ENCODE measurements at places on chromosomes 6 and 20.

DNA sequence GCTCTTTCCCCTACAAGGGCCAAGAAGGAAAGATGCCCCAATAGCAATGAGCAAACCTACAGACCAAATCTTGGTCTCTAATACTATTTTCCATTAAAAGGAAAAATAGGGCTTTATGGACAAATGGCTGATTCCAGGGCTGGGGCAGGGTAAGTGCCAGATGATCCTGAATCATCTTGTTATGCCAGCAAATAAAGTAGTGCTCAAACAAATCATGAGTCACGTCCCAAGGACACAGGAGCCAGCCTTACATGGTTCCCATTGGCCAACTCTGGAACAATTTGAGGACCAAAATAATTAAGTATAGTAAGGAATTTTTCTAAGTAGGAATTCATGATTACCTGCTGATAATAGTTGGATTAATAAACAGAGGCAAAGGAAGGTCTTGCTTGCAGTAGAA lies 53.2 kb upstream of the NKX2-4 start:
- DNase-seq: no peak

GRCh38 chr6:19873031-19873430 lies 35.9 kb downstream of the ID4 start:
- DNase-seq: no peak

DNA sequence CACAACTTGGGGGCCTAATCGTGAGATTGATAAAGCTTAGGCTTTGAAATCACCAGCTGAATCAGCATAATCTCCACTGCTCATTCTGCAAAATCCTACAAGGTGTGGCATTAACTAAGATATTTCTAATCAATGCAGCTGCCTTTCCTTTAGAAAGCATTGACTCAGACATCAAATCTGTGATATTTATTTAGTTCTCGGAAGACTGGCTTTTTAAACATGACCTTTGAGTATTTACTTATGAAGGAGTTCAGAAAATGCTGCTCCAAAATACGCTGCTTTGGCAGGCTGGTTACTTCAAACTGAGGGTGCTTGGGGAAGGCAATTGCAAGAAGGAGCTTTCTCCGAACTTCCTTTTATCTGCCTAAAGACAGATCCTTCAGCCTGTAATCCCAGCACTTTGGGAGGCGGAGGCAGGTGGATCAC lies 23.7 kb upstream of the FUCA2 start:
- no peak for DNase-seq

DNA sequence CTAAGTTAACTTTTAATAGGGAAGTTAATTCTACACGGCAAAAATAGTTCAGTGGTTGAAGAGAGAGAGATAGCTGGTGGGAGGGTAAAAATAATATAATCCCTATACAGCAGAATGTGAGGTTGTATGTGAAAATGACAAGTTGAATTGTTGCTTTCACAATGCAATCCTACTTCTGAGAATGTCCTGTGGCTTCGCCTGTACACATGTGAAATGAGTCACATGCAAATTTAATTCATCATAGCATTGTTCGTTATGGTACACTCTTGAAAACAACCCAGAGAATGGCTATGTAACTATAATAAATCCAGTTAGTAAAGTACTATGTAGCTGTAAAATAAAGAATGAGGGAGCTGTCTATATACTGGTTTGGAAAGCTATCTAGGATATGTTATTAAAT lies 46.0 kb upstream of the HINT3 start:
- peak; percentile 17 for DNase-seq

DNA sequence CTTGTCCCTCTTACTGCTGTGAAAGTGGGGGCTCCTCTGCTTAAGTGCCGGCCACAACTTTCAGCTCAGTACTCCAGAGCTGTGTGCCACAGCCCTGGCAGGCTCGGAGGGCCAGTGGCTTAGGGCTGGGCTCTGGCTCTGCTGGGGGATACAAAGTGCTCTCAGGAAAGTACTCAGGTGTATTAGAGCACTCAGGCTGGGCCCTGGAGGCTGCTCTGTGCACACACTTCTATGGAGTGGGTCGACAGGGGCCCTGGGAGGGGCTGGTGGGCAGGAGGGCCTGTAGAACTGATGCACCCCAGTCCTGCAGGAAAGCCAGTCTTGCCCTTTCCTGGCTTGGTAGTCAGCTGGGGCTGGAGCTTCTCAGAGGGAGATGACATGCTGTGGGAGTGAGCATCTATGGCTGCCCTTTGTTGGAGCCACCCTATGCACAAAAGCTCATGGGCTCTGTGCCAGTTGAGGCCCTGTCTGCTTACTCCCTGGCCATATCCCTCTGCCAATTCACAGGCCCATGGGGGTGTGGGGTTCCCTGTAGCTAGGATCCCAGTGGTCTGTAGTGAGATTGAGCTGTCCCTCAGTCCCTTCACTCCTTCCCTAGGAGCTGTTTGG lies 22.0 kb downstream of the CENPW start:
- DNase-seq: no peak

GRCh38 chr6:90286884-90287488 lies 9.7 kb downstream of the BACH2 start:
- DNase-seq: peak; percentile 28

DNA sequence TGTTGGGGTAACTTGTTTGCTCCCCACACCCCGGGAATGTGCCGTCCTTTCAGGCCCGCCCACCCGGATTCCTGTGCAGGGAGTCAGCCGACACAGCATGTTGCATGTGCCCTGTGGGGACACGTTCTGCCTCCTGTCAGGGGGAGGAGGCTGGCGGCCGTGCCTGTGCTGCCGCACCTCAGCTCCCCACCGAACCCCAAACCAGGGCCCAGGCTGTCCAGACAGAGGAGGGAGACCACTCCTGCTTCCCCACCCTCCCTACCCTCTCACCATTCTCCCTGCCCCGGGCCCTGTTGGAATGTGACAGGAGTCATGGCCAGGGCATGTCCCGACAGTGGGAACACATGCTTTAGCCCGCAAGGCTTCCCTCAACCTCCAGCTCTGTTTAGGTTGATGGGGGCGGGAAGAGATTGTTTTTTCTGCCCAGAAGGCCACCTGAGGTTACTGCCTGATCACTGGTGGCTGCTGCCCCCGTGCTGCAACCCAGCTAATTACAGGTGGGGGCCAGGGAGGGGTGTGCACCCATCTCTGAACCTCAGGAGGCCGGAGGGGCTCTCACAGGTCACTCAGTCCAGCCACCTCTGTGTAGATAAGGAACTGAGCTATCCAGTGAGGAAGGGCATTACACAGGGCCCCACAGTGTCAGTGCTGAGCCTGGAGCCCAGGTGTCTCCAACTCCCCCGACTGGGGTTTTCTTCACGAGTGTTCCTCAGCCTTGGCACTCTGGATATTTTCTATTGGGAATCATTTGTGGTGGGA lies 13.6 kb downstream of the LRRC73 start:
- no peak for DNase-seq

DNA sequence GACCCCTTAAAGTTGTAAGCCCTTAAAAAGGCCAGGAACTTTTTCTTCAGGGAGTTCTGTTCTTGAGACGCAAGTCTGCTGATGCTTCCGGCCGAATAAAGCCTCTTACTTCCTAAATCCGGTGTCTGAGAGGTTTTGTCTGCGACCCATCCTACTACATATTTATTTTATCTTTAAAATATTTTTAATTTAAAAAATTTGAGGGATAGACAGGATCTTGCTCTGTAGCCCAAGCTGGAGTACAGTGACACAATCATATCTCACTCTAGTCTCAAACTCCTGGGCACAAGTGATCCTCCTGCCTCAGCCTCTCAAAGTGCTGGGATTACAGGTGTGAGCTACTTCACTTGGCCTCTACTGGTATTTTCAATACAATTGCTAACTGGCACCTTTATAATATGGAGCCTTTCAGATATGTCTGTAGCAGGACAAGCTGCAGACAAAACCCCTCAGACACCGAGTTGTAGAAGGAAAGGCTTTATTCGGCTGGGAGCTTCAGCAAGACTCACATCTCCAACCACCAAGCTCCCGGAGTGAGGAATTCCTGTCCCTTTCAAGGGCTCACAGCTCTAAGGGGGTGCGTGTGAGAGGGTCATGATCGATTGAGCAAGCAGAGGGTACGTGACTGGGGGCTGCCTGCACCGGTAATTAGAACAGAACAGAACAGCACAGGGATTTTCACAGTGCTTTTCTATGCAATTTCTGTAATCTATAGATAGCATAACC lies 41.0 kb downstream of the GPX5 start:
- no peak for DNase-seq

DNA sequence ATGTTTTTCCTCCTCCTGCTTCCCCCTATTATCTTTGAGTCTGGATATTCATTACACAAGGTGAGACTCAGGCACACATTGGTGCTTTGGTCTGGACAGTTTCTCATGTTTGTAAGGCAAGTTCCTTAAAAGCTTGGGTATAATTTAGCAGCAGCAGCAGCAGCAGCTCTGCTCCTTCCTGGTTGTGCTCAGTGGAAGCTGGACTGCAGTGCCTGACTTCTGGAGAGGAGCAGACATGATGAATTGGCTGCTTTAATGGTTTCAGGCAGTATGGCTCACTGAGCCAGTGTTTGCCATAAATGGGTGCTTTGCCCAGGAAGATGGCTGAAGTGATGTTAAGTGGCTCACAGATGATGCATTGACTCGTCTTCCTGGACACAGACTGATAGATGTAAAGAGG lies 32.4 kb downstream of the SLC9A8 start:
- DNase-seq: no peak

DNA sequence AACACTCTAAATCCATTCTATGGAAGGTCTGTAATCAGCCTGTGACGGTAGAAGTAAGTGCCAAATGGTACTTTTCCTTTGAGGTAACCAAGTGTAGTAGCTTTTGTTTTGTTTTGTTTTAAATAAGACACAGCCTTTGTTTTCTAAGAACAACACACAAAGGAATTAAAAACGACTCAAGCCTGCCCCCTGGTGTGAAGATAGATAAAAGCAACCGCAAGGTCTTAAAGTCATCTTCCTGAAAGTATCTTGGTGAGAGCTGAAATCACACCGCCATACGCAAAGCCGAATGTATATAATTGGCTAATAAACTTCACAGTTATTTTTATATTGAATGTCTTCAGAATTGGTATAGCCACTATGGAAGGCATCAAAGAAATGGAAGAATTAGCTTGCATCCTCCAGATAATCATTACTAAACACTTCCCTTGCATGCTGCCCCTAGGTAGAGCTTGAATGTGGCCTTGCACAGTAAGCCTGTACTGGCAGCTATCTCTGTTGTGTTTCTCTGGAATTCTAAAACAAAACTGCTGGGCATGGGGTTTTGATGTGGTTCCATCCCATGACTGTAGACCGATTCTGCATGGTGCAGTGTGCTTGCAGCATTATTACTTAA lies 95.6 kb downstream of the LAMP5 start:
- peak; percentile 35 for DNase-seq

DNA sequence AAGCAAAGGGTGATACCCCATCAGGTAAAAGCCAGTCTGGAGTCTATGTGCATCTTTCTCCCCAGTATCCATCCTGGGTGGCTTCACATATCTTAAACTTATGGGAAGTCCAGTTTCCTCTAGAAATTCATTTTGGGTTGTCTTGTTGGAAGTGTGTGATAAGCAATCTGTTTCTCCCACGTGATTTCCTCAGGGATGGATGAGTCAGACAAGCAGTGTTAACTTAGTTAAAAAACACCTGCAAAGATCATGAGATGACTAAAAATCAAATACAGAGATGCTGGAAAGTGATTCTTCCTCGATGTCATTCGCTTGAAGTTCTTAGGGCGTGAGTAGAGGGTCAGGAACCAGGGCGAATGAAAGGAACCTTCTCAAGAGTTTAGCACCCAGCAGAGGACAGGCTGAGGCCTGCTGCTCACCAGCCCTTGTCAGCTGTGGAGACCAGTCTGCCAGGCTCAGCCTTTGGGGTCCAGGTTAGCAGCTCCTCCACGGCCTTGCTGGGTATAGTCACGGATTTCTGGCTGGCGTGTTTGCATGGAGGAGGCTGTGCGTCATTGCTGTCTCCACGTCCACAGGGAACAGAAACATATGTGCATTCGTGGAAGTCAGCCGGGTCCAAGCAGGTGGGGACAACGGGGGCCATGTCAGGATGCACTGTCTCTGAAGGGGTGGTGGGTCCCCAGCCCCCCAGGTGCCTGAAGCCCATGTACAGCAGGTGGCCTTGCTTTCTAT lies 2.8 kb upstream of the PNPLA1 start:
- no peak for DNase-seq

GRCh38 chr6:85404564-85405174 lies 45.2 kb upstream of the NT5E start:
- DNase-seq: no peak

DNA sequence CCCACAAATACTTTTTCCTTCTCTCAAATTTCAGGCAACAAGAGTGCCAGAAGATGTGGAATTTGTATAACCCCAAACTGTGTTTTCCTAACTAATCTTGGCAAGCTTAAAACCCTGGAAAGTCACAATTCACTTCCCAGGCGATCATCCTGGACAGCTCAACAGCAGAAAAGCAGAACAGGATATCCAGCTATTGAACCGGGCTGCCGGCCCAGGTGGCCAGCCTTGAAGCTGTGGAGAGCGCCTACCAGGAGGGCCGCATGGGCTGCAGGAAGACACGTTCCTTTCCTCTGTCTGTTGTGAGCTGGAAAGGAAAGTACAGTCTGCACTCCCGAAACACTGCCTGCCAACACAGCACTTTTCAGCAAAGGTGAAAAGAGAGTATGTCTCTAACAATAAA lies 719.7 kb upstream of the MARCKS start:
- no peak for DNase-seq

DNA sequence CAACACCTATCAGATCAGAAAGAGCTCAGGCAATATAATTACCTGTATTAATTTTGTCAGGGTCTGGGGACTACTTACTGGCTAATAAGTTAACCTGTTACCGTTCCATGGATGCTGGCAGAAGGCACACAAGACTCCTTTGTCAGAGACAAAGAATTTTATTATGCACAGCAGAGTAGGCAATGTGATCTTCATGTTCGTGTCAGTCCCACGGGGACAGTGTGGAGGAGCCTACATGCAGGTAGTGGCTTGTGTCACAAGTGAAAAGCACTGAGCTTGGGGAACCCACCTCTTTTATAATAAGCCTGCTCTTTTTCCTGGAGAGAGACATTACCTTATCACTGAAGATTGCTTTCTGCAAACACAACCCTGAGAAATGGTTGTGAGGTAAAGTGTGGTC lies 96.9 kb downstream of the CD164 start:
- no peak for DNase-seq

GRCh38 chr6:117464700-117465099 lies 17.8 kb upstream of the DCBLD1 start:
- DNase-seq: no peak

DNA sequence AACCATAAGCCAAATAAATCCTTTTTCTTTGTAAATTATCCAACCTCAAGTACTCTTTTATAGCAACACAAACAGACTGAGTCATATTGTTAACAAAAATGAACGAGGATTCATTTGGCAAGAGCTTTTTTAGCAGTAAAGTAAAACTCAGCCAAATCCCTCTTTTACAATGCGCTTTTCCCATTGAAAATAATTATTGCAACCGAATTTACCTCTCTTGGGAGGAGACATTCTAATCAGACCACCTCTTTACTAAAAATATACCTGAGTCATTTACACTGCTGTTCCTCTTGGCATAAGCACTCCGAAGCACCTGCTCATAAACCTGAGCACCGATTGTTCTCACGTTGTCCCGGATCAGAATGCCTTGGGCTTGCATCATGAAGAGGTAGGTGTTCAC lies 57.4 kb downstream of the B4GALT5 start:
- no peak for DNase-seq

DNA sequence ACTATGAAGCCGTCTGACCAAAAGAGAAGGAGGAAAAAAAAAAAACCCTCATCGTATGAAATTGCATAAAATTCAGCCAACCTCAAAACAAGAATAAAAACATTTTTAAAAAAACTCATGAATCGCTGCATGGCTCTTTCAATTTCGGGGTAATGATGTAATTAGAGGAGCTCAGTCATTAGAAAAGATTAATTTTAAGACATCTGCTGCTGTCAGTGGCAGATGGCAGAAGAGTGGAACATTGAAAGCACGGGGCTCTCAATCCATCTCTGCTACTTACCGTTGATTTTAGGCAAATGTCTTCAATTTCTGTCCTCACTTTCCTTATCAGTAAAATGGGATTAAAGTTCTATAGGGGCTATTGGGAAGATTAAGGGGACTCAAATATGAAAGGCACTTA lies 79.1 kb downstream of the EYA2 start:
- no peak for DNase-seq

All from activated CD4-positive, alpha-beta T cell treated with anti-CD3 and anti-CD28 coated beads, Interleukin-2, amount 50 U/mL, for 24 hours (primary cell).